NCI-H345 (cell line): ENCODE measurements at places on chromosomes 1 and 21.

GRCh38 chr1:225461533-225462428 is 33.9 kb upstream of the LBR start:
- DNase-seq: no peak

GRCh38 chr1:63787875-63788274 is 14.1 kb downstream of the ROR1 start:
- DNase-seq: peak; percentile 20

DNA sequence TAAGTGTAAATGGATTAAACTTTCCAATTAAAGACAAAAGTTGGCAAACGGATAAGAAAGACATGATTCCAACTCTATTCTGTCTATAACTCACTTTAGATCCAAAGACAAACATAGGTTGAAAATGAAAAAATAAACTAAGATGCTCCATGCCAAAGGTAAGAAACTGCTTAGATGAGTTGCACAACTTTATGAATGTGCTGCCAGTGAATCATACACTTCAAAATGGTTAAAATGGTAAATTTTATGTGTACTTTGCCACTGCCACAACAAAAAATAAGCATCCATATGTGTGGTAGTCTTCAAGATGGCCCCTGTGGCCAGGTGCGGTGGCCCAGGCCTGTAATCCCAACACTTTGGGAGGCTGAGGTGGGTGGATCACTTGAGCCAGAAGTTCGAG is 45.0 kb downstream of the NSL1 start:
- no peak for DNase-seq

GRCh38 chr1:88394958-88395357 is 289.1 kb upstream of the PKN2 start:
- no peak for DNase-seq

GRCh38 chr1:234844479-234845031 is 234.6 kb upstream of the IRF2BP2 start:
- no peak for DNase-seq

DNA sequence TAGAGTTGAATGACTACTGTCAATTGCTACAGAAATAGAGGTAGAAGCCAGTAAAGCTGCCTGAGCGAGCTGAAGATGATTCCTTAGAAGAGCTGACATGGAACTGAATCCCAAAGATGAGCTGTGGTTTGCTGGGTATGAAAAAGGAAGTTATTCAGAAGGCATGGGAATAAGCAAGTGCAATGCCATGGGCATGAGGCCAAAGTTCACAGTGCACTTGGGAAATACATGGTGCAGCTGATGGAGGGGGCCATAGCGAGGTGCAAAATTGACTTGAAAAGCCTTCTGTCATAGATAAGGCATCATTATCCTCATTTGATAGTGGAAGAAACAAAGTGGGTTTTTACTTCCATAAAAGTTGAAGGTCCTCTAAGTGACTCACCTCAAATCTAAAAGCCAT is 88.6 kb downstream of the NEK7 start:
- DNase-seq: no peak

DNA sequence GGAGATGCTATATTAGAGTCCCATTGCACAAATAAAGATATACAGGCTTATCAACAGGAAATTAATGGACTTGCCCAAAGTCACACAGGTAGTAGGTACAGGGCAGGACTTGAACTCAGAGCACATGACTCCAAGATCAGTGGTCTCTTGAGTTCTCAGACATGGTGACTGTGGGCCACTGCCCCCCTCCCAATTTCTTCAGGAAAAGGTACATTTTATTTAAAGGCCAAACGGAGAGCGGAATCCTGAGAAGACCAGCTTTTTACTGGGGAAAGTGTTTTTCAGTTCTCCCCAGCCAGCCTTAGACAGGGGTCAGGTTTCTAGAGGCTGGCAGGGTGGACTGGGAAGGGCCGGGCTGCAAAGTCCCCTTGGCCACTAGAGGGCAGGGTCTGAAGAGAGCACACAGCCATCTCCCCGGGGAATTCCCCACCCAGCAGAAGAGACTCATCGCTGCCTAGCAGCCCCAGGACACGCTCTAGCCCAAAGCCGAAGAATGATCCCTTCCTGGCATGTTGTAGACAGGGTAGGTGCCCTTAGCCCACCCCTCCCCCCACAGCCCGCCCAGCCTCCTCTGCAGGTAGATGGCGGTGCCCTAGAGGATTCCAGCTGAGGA is 29.7 kb downstream of the ACP6 start:
- peak; percentile 96 for DNase-seq

DNA sequence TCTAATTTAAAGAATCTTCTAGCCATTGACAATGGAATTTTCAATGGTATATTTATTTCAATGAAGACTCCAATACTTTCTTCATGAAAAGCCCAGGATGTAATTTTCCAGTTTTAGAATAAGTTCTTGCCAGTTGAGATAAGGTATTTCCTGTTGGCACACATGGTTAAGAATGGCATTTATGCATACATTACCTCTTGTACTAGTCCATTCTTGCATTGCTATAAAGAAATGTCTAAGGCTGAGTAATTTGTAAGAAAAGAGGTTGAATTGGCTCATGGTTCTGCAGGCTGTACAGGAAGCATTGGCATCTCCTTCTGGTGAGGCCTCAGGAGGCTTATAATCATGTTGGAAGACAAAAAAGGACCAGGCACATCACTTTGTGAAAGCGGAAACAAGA is 1179.6 kb downstream of the AMY1C start:
- no peak for DNase-seq

DNA sequence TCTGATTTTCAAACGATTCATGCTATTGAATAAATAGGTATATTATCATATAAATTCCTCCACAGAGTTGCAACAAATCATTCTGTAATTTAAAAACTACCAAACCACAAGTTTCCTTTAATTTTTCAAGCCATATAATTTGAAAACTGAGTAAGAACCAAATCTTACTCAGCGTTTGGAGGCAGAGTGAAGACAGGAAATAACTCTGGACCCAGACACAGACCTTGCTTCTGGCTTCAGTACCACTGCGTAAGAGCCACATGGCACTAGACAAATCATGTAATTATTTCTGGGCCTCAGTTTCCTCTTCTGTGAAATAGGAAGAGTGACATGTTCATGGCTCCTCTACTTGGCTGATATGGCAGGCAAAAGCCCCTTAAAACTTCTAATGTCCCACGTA is 82.4 kb downstream of the SMYD2 start:
- no peak for DNase-seq
